ENCODE measurements at places on chromosomes 12 and 14. TPM values are rescaled to one million over a fixed set of nuclear protein-coding genes. Genes with fewer than 3 reads are reported as not detected.

Gene KLRC4
- polyA plus RNA-seq, result 1.4 TPM

Gene GZMH
- polyA plus RNA-seq, result not detected

Gene PLEKHH1
- 3.3 TPM for polyA plus RNA-seq

Gene NOC4L
- 6.2 TPM for polyA plus RNA-seq

Gene CCDC91
- 97.4 TPM for polyA plus RNA-seq

Gene SMCO3
- not detected for polyA plus RNA-seq

Gene CD69
- polyA plus RNA-seq, result 0.24 TPM

Gene CSRP2
- polyA plus RNA-seq, result not detected

Gene CLEC4D
- not detected for polyA plus RNA-seq

Gene TAS2R30
- polyA plus RNA-seq, result 0.32 TPM

Gene PDE3A
- 2.7 TPM for polyA plus RNA-seq

Gene SH2B3
- polyA plus RNA-seq, result 0.16 TPM

Gene RACGAP1
- polyA plus RNA-seq, result 5.0 TPM

Gene TFCP2
- polyA plus RNA-seq, result 19.0 TPM

Gene NXPH4
- not detected for polyA plus RNA-seq

Gene REP15
- polyA plus RNA-seq, result not detected

All from Purkinje cell (primary cell).